Omental fat pad (tissue), 4 donors: ENCODE measurements at places on chromosomes 1 and 21.

- no peak for DNase-seq
Observed at GRCh38 chr21:31991356-31992331, 118.8 kb downstream of the HUNK start.

GRCh38 chr1:243742819-243743218 is 107.2 kb downstream of the AKT3 start:
- no peak for DNase-seq

GRCh38 chr1:117599286-117600221 is 6.3 kb upstream of the TENT5C start:
- no peak for DNase-seq

DNA sequence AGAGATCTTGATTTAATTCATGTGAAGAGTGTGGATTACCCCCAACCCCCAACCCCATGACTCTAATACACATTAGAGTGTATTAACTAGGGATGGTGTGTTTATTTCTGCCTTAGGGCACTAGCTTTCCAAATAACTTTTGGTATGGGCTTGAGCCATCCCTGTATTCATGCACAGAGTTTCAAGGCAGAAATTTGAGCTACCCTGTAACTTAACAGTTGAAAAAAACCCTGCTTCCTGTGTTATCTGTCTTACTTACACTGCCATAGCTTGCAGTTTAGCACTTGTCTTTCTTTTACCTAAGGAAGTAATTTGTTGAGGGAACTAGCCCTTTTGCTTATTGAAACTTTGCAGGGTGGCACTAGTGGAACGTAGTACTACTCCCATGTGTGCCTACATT is 6.3 kb downstream of the SRSF11 start:
- DNase-seq = no peak

GRCh38 chr1:221765527-221765926 is 23.6 kb upstream of the DUSP10 start:
- no peak for DNase-seq

GRCh38 chr1:92186081-92186480 is 31.6 kb upstream of the C1orf146 start:
- DNase-seq = no peak

DNA sequence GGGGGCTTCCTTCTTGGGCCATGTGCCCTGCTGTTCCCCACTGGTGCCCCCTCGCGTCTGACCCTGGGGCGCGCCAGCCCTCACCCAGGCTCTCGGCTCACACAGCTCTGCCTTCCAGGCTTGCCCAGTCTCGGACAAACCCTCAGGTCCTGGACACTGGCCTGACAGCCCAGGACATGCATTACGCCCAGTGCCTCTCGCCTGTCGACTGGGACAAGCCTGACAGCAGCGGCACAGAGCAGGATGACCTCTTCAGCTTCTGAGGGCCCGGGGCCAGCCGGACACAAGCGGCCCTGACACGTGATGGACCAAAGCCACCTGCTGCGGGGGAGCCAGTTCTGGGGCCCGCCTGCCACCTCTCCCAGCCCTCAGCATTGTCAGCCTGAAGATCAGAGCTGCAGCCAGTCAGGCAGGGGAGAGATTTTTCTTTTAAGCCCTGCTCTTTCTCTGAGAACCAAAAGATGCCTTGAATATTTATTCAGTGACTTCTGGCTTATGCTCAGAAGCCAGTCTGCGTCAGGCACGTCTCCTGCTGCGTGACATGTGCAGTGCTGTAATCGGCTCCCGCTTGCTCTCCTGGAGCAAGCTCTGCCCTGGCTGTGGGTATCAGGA is 23.4 kb downstream of the LDLRAP1 start:
- DNase-seq = no peak

GRCh38 chr1:30754684-30755171 is 2.8 kb downstream of the LAPTM5 start:
- DNase-seq = no peak

- no peak for DNase-seq
Observed at GRCh38 chr1:94280541-94280940, 43.2 kb upstream of the ARHGAP29 start.

DNA sequence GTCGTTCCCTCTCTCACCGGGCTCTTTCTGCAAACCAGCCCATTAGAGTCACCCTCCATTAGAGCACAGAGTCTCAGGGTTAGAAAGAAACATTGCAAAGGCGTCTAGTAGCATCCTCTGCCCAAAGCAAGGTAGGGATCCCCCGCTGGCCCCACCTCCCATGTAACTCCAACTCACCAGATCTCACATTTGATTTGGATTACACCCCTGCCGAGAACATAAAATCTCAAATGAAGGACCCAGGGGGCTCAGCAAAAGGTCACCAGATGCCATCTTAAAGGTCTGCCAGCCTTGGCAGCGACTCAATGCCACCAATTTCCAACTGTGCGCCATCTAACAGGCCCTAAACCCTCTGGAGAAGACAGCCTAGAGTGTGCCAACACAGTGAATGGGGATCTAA is 14.1 kb downstream of the C1orf87 start:
- DNase-seq = no peak

GRCh38 chr1:41504114-41505035 is 19.9 kb upstream of the EDN2 start:
- no peak for DNase-seq

DNA sequence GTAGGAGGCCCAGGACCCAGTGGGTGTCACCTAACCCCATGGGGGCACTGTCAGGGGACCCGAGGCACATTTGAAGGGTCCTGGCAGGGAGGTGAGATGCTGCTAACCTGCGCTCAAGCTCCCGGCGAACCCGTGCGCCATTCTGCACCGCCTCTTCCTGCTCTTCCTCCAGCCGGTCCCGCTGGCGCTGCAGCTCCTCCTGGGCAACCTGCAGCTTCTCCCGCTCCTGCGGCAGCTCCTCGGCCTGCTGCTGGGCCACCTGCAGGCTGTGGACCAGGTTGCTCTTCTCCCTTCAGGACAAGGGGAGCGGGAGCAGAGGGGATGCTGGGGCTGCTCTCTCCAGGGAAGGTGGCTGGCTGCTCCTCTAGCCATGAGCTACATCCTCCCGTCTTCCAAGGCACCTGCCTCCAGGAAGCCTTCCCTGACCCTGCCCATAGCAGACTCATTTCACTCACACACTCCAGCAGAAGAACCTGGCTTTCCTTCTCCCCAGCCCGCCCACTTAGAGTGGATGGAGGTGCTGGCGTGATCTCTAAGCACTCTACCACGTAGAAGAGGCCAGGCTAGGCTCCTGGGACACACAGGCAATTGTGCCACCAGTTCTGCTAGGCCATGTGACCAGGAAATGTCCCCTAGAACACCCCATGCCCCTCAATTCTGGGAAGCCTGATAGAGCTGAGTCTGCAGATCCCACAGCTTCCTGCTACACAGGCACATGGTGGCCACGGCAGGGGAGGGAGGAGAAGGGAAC is 15.2 kb upstream of the NBPF1 start:
- DNase-seq = peak; percentile 26

DNA sequence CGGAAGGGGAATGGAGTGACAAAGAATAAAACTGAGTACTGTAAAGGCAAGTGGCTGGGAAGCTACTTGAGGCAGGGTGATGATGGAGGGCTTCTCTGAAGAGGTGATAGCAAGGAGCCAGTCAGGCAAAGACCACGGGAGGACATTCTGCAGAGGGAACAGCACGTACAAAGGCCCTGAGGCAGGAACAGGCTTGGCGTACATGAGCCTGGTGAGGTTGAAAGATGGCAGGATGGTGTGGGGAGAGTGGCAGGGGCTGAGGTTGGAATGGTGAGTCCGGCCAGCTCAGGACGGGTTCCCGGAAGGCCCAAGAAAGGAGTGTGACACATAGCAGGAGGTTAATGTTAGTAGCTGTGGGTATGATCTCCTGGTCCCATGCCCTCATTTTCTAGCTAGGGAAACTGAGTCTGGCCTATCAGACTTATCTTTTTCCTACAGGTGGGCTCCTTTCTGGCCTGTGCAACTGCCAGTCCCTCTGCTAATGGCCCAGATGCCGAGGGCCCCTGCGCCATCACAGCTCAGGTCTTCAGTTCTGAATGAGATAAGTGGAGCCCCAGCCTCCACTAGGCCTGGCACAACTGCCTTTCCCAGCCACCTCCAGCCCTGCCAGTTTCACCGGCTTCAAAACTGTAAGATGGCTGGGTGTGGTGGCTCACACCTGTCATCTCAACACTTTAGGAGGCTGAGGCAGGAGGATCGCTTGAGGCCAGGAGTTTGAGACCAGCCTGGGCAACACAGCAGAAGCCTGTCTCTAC is 87.0 kb downstream of the VWA5B1 start:
- DNase-seq = no peak

DNA sequence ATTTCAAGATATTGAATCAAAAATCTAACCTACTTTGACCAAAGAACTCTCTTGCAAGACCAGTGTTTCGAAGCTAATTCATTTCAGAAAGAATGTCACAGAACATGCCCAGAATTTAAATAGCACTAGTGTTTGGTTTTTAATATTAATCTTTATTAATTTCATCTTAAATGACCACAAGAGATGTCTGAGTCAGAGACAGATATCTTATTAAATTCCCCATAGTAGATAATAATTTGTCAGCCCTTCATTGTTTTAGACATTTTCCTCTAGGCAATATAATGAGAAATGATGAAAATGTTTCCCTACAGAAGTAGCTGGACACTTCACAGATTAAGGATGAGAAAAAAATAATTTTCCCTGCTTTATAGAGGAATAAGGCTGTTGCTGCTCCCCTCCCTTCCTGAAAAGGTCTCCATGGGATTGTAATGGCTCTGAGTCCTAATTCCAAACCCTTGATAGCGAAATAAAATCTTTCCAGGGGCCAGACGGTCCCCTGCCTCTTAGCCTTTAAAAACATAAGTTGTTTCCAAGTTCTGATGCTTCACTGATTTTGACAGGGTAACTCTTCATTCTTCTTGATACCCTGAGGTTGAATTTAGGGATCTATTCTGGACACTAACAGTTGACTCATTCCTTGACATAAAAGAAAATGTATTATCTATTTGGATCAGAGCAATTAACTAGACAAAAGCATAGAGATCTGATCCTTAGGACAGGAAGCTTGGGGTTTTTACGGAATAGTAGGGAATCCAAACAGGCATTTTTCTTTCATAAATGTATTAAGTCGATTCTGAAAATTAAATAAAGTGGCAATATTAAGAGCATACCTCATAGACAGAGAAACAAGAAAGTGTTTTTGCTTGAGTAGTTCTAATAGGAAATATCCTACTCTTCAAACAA is 820.8 kb downstream of the BRINP3 start:
- no peak for DNase-seq

GRCh38 chr1:226569879-226570547 is 21.4 kb downstream of the STUM start:
- DNase-seq = no peak

- DNase-seq = no peak
Observed at GRCh38 chr1:219788091-219788490, 140.3 kb downstream of the SLC30A10 start.

- no peak for DNase-seq
Observed at GRCh38 chr1:181676269-181676668, 193.0 kb downstream of the CACNA1E start.

DNA sequence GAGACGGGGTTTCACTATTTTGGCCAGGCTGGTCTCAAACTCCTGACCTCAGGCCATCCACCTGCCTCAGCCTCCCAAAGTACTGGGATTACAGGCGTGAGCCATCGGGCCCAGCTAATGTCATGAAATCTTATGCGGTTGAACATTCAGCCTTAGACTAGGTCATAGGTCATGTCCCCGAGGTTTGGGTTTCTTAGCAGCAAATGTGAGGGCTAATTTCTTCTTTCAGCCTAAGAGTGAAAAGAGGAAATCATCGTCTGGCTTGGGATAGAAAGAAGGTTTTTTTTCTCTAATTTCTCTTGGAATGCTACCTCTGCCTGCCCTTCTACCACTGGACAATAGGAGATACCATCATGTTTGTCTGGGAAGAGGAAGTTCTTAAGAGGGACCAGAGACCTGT is 18.0 kb upstream of the PIK3CD start:
- no peak for DNase-seq

- no peak for DNase-seq
Observed at GRCh38 chr1:35564884-35565741, 7.5 kb downstream of the NCDN start.

GRCh38 chr21:32889596-32889995 is 118.0 kb upstream of the PAXBP1 start:
- DNase-seq = no peak

DNA sequence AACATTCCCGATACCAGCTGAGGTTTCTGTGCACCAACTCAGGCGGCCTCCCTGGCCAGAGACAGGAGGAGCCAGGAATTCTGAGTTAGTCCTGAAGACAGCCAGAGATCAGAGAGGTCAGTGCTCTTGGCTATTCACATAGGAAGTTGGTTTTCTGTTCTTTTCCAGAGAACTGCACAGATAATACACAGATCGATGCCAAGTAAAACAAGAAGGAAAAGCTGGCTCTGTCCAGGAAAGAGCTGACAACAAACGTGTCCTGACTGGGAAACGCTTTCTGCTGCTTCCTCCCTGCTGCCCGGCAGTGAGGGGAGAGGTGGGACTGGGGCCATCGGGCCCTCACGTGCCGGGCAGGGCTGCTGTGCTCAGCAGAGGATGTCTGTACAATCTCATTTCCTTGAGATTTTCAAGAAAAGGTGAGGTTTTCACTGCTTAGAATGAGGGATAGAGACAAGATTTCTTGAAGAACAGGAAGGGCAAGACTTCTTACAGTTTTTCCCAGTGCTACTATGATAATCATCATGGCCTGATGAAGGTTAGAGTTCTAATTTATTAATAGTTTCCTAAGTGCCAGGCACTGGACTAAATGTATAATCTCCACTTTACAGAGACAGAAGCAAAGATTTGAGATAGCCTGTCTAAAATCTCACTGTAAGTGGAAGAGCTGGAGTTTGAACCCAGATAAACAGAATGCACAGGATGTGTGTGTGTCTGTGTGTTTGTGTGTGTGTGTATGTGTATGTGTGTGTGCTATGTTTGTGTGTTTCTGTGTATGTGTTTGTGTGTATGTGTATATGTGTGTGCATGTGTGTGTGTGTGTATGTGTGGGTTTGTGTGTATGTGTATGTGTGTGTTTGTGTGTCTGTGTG is 211.0 kb upstream of the RAB4A start:
- DNase-seq = no peak

GRCh38 chr21:25328736-25329135 is 278.5 kb downstream of the MRPL39 start:
- no peak for DNase-seq

DNA sequence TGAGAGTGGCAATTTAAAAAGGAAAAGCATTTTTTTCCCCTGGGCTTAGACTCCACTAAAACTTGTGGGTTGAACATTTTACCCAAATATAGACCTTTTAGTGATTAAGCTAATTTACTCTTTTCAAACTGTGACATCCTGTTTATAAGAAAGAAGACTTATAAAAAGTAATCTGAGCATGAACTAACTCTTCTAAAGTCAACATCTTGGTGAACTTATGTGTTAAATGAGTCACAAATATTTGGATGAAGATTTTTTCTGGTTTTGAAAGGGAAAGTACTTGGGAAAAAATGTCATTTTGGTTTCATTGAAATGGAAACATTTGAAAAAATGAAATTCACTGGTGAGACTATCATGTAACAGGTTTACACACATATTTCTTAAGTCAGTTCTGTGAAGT is 109.8 kb downstream of the KCNK2 start:
- DNase-seq = no peak

- DNase-seq = no peak
Observed at GRCh38 chr1:56153276-56153675, 426.1 kb downstream of the PLPP3 start.

- no peak for DNase-seq
Observed at GRCh38 chr21:38434913-38435533, 63.3 kb downstream of the ERG start.

- no peak for DNase-seq
Observed at GRCh38 chr1:90074970-90075391, 80.1 kb downstream of the ZNF326 start.

GRCh38 chr1:168772428-168773060 is 43.5 kb upstream of the DPT start:
- DNase-seq = no peak
